Fibroblast of skin of abdomen (primary cell): ENCODE measurements at places on chromosomes 1 and 21.

DNA sequence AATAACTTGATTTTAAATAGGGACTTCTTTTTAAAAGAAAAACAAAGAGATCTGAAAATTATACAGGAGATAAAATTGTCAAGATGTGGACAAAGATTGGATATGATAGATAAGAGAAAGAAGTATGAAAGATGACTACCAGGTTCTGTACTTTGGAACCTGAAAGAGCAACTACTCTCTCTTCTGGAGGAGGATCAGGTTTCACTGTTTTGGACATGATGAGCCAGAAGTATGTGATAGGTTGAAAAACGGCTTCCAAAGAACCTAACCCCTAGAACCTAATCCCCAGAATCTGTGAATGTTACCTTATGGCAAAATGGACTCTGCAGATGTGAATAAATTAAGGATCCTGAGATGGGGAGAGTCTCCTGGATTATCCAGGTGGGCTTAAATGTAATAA is 26.2 kb downstream of the RSBN1 start:
- no peak for DNase-seq

DNA sequence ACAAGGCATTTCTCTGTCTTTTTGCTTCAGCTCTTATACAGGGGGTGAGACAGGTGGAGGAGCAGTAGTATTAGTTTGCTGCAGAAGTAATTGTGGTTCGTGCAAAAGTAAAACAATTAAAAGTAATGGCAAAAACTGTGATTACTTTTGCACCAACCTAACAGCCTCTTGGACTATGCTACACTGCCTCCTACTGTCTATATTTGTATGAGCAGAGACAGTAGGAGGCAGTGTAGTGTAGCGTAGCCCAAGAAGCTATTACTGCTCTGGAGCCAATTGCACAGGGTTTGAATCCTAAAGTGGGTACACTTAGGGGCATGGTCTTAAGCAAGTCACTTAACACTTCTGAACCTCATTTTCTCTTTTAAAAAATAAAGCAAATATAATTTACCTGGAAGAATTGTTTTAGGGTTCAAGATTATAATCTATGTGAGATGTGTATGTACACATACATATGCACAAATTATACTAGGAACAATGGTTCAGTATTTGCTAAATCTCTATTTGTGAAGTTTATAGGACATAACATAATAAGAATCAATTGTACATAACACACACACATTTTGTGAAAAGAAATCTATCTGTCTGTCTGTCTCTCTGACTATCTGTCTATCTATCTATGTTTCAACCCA is 103.8 kb downstream of the BRINP3 start:
- DNase-seq, result peak; percentile 10

DNA sequence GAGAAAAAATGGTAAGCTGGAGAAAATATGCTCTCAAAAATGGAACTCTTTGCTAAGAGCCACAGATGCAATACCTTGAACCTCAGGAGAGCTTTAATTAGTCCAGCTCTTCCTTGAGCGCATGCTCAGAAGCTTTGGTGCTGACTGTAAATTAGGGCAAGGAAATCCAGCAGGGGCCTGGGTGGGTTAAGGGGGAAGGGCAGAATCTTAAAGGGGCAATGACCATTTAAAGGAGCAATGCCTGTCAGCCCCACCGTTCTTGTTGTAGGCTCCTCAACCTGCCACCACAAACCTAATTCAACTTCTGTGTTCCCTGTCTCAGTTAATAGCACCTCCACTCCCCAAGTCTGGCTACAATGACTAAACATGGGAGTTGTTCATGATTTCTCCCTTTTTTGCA is 6.8 kb upstream of the SLC22A15 start:
- peak; percentile 8 for DNase-seq

DNA sequence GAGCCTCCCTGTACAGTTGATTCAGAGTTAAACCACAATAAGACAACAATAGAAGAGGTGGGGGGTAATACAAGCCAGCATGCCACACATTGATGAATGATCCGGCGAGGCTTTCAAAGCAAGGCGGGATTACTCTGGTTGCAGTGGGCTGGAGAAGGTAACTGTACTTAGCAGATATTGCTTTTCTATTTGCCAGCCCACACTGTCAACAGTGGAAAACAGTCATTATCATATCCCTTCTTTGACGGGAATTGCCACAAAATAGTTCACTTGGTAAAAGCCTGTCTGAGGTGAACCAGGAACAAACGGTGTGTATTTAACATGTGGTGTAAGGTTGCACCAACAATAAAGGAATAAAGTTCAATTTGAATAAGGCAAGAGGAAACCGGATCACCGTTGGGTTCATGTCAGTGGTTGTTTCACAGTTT is 5.8 kb upstream of the KCNJ15 start:
- DNase-seq, result no peak

- DNase-seq, result no peak
These were observed 4.5 kb downstream of the LCE2D start for GRCh38 chr1:152667648-152668047.

GRCh38 chr1:160800142-160800541 is 4.2 kb downstream of the LY9 start:
- no peak for DNase-seq

DNA sequence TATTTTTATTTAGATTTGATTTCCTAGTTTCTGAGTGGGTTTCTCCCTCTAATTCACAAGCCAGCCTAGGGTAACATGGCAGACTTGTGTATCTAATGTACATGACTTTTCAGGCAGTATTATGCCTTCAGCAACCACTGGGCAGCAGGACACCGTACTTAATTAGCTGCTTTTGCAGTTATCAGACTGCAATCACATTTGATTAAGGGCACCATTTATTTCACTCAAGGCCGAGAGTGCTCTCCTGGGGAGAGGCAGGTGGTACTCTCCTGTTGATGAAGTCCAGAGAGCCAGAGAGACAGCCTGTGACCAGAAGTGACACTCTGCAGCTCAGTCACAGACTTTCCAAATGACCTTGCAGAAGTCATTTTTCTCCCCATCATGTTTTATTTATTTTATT is 18.7 kb downstream of the CYYR1 start:
- no peak for DNase-seq

DNA sequence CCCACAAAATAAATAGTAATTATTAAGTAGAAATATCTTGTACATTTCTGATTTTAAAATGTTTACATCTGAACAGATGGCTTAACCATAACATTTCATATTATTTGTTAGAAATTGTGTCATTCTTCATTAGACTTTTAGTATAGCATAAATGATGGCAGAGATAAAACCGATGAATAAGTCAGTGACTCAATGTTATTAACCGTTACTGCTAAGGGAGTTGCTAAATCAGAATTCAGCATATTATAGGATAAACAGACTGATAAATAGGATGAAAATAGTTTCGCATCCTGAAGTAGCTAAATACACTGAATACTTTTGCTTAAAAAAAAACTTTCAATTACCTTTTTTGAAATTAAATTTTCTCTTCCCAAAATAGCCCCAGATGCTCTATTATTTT is 610.6 kb upstream of the ZP4 start:
- no peak for DNase-seq

DNA sequence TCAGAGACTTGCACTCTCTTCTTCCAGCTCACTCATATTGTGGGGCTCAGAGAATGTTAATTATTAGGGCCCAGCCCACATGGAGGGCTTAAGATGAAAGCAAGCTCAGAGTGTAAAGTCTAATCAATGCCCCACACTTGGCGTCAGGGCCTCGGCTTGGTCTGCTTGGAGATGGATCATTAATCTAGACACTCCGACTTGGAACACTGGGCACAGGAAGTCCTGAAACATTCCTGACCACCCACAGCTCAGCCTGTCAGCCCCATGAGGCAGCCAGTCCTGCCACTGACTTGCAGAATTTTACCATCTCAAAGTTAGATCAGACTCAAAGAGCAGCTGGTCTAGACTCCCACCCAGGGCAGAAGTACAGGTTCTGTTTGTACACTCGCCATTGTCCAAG is 69.8 kb upstream of the TRABD2B start:
- DNase-seq, result no peak

DNA sequence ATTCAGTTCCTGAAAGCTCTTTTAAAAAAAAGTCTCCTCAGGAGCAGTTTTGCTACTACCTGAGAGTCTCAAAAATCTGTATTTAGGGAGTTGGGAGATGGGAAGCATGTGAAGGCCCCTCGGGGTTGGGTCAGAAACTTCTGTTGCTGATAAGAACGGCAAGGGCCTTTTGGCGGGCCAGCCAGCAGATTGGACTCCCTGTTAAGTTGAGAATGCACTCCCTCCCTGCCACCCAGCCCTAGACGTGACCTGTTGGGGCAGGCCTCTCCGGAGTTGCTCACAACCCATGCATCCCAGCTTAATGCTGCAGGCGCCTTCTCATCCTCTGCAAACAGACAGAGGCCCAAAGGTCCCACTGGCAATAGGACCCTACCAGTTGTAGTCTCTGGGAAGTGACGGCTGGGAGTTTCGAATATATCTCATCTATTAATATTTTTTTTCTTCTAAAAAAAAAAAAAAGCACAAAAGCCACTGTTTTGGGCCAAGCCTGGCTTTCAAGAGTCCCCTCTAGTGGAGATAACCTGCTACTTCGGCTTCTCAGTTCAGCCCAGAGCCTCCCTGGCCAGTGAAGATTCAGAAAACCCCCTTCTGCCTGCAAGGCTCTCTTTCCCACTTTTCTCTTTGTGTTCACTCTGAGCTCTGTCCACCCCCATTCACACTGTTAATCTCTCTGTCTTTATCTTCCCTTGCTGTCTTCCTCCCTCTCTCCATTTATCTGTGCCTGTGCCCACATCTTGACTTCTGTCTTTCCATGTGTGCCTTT is 5.3 kb downstream of the PLXNA2 start:
- DNase-seq, result peak; percentile 60

- no peak for DNase-seq
These were observed 140.7 kb upstream of the FAM78B start for GRCh38 chr1:166307261-166308188.

- no peak for DNase-seq
These were observed 43.0 kb downstream of the RNF187 start for GRCh38 chr1:228530086-228530758.

- peak; percentile 5 for DNase-seq
These were observed 1.2 kb downstream of the CHRM3 start for GRCh38 chr1:239387304-239388158.

DNA sequence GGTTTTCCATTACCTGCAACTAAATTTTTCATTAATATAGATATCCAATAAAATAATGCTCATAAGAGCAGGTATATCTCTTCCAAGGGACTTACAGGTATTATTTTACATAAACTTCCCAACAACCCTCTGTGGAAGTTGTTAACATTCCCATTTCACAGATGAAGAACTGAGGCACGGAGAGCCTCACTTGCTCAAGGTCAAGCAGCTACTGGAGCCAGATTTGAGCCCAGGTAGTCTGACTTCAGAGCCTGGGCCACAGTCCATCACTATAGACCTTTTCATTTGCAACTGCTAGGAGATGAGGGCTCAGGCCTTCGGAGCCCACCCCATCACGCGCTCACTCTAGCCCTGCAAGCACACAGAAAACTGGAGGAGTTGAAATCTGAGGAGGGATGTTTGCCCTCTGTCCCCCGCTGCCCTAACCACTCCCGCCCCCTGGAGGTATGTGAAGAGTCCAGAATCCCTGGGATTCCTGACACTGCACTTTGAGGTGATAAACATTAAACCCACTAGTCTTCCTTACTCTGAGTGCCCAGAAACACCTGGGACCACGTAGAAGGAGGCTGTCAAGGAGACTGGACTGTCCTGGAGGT is 11.7 kb upstream of the ALPL start:
- no peak for DNase-seq

DNA sequence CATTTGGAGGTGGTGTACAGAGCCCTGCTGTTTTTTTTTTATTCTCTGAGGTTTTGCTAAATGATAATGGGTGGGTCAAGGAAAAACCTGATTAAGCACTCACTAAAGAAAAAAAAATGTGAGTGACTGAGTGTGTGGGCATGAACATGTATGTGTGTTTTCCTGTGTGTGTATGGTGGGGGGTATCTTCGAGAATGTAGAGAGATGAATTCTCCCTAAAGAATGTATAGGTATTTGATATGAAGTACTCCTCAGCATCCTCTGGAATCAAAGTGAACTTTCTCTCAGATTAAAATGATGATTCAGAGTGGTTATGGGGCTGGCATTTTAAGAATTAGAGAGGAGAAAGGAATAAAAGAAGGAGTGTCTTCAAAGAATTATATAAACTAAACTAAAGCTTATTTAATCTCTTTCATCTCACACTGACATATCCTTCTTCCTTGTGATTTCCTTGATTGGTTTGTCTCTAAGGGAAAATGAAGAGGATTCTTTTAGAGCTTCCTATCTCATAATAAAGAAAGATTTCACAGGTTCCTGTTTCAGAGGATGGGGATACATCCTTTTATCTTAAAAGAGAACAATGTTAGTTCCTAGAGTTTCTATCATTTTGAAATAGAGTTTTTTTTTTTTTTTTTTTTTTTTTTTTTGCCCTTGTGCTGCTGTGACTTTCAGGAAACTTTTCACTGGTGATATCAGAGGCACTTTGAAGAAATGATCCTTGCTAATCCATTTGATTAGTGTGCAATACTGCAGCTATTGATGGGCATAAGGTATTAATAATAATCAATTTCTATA is 23.9 kb downstream of the S1PR1 start:
- DNase-seq, result peak; percentile 59

- DNase-seq, result no peak
These were observed 13.9 kb upstream of the FGGY start for GRCh38 chr1:59282951-59283350.

DNA sequence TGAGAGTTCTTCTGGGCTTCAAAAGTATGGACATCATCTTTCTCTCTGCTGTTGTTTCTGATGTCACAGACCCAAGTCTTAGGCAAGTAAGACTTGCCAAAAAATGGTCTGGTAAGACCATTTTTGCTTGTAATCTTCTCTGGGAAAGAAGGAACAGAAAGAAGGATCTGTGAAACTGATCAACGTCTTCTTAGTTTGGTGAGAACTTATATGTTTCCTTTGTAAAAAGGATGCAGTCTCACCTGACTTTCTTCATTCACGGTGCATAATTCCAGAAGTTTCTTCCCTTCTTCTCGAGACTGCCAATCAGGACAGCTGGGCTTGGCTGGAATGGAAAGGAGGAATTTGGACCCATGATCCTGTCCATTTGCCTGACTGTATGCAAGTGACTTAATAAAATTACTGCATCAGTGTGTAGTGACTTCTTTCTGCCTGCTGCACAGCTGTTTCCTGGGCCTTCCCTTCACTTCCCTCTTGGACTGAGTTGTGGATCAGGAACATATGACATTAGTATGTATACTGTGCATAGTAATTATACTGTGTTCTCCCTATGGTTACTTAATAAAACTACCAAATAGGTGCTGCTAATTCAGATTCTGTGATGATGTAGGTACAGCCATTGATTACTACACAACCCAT is 7.6 kb upstream of the DENND1B start:
- no peak for DNase-seq
